Activated T-cell treated with anti-CD3 and anti-CD28 coated beads for 24 hours (primary cell): ENCODE measurements at places on chromosomes 4 and X.

- peak; percentile 87 for DNase-seq
These were observed at the start of gene UBA1 for GRCh38 chrX:47193475-47194193. Gene UBA1 (plus strand): TSS chrX:47193829. CDS start chrX:47198803, 4,974 bp downstream.

DNA sequence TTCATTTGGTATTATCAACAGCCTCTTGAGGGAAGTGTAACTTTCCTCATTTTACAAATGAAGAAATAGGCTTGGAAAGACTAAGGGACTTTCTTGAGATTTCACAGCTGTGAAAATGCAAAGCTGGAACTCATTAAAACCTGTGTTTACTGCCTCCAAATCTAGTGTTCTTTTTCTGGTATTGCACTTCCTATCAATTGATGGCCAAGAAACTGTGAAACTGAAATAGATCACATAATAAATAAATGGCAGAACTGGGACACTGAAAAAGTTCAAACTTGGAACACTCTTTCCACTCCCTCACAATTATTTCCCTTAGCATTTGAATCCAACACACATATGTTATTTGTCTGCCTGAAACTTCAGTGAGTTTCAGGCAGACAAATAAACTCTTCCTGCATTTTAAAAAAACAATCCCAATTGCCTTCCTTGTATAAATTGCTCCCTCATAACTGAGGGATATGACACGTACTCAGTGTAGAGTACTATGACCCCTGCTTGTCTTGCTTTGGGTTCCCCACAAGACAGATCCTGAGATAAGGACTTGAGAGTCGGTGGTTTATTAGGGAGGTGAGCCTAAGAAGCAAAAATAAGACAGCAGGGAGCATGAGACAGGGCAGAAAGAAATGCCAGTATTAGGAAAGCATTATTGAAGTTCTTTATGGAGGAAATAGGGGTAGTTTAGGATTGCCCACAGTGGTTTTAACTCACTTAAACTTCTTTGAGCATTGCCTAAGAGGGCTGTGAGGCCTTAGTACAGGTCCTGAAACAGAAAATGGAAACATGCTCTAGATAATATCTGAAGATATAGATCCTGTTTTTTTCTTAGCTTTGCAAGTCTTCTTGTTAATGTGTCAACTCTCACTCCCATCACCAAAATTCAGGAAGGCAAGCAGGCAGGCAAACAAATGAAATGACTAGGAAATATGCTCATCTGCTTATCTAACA lies 33.9 kb downstream of the RTL3 start:
- no peak for DNase-seq

DNA sequence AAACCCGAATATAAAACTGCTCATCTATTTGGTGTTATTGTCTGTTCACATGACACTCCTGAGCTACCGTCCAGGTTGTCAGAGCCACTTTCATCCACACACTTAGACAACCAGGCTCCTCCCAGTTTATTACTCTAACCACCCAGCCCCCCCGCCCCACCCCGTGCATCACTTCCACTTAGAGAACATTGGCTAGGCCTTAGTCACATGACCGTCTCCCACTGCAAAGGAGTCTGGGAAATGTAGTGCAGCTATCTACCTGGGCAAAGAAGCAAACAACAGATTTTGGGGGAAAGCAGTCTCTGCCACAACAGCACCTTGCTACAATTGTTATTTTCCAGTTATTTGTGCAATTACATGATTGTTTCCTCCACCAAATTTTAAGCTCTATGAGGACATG lies 57.6 kb upstream of the RBPJ start:
- no peak for DNase-seq

DNA sequence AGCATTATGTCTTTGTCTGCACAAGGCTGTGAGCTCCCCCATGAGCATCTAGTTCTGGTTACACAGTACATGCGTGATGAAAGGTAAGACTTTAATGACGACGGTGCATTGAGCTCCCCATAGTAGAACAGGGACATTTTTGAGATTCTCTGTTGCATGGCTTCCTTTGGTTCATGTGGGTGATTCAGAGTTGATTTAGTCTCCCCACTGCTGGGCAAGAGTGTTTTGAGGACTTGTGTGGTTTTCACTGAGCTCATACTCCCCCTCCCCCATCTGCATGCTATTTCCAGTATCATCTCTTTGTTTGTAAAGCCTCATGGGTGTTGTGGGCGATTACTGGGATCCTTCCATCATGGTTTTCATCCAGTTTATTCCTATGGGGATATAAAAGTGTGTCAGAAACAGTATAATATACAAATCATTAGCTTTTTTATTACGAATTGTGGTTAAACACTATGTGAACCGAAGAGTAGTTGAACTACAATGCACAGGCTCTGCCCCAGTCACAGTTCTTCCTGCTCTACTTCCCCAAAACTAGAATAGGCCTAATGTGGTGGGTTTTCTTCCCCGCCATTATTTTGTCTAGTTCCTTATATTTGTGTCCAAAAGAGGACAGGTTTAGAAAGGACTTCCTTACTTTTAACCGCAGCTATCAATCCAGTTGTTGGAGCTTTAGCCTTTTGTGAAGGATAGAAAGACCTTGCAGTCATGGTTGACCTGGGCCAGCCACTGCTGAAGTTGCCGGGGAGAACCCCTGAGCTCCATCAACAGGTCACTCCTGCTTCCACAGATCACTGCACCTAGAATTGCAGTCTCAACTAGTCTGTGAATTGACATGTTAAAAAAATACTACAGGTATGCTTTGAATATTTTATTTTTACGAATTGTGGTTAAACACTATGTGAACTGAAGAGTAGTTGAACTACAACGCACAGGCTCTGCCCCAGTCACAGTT lies 30.4 kb downstream of the KIT start:
- no peak for DNase-seq

- DNase-seq: peak; percentile 40
These were observed 167.1 kb downstream of the NSUN7 start for GRCh38 chr4:40916880-40917279.
